DMS 273 treated with DMSO at 0.1 percent for 48 hours (cell line): ENCODE measurements at places on chromosomes 12 and 14.

DNA sequence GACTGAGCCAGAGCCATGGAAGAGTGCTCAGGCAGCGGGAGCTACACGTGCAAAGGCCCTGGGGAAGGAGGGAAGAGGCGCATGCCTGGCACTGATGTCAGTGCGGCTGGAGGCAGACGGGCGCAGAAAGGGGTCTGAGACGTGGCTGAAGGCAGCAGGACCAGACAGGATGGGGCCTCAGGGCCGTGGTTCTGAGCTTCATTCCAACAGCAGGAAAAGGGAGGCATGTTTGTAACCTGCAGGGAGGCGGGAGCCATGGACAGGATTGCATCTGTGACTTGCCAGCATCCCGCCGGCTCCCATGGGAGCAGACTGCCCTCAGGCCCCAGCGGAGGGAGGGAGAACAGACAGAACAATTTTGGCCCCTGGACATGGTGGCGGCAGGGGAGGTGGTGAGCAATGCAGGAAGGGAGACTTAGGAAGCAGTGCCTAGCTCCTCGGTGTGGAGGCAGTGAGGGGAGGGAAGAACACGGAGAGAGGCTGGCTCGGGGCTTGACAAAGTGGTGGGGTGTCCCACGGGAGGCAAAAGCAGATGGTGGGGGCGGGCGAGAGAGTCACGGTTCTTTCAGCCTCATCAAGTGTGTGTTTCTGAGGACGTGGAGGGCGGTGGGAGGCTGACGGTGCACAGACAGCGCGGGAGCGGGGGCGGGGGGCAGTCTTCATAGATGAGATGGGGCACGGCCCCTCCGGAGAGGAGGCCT is 33.3 kb upstream of the INF2 start:
- no peak for DNase-seq

- DNase-seq, result no peak
These were observed 158.7 kb downstream of the SYT1 start for GRCh38 chr12:79023261-79023660.

DNA sequence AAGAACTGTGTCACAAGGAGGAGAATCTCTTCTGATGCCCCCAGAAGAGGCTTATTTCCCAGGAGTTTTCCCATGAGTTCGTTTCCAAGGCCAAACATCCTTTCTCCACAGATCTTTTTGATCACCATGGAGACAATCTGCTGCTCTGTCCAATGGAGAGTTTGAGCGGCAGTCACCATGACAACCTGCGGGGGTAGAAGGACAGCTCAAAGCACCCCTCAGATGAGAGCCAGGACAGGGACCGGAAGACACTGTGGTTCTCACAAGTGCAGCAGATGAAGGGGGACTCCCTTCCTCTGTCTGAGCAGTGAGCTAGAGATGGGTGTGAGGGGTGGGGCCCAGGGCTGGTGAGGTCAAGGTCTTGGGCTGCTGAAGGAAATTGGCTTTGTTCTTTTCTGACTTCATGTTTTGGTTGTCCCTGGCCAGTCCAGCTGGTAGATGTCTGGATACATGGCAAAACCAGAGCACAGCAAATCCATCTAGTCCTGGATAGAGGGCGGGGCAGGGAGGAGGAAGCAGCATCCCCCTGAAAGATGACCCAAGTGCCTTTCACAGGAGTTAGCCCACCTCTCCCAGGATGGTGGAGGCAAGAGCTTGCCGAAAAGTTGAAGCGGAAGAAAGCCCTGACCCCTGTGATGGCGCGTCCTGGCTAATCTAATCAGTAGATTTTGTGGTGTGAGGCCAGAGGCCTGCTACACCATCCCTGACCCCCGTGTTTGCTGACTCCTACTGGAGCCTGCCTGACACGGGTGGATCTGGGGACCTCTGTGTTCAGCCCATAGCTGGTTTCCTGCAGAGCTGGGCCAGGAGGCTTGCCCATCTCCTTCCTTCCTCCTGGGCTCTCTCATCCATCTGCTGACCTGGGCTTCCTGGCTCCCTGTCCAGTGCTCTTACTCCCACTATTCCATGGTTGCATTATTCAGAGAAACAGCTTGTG is 24.4 kb downstream of the DHRS2 start:
- DNase-seq, result no peak

DNA sequence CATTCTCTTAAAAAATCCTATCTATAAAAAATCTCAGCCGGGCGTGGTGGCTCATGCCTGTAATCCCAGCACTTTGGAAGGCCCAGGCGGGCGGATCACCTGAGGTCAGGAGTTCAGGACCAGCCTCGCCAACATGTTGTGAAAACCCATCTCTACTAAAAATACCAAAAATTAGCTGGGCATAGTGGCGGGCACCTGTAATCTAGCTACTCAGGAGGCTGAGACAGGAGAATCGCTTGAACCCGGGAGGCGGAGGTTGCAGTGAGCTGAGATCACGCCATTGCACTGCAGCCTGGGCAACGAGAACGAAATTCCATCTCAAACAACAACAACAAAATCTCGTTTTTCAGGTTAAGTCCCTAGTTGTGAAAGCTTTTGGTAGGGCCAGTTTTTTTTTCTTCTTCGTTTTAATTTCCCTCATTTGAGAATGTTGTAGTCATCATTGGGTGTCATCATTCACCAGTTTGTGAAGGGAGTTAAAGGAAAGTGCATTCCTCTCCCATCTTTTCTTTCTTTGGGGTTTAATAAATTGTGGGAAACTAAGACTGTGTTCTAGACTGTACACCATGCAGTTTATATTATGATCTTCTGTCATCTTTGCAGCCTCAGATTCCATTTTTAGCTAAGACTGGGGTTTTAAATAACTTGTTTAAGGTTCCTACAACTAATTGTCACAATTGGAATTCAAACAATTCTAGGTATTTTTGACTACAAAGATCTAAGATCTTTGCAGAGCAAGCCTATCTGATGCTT is 23.9 kb downstream of the MDM2 start:
- DNase-seq, result no peak

- no peak for DNase-seq
These were observed 8.9 kb downstream of the CORO1C start for GRCh38 chr12:108722463-108722862.

GRCh38 chr14:75884198-75884611 is 97.6 kb downstream of the TGFB3 start:
- DNase-seq, result no peak

DNA sequence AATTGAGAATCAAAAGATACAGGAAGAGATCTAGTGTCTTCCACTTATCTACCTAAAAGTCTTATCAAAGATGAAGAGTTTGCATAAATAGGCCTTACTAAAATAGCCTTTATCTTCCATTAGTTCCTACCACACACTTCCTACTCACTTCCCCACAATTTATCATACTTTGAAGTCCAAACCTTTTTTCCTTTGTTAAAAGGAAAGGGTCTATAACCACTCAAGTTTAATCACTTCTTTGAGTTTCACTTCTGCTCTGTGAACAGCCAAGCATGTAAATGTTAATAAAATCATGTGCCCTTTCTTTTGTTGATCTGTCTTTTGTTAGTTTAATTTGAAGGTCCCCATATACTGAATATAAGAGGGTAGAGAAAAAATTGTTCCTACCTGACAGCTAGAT is 114.5 kb downstream of the PHLDA1 start:
- no peak for DNase-seq

DNA sequence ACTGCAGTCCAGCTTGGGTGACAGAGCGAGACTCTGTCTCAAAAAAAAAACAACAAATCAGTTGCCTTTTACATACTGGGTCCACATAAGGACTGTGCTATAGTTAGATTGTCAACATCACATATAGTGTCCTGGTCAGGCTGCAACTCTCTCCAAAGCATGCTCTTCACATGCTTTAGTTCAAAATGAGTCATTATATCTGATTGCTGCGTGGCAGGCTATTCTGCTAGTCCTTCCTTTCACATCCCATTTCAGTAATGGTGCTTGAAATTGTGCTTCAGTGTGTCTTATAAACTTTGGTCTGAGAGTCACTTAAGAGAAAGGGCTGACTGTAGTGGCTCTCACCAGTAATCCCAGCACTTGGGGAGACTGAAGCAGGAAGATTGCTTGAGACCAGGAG is 6.9 kb downstream of the LETMD1 start:
- DNase-seq, result no peak

GRCh38 chr14:99822800-99823455 is 29.7 kb downstream of the EML1 start:
- DNase-seq, result no peak

- no peak for DNase-seq
These were observed 39.1 kb downstream of the DIO3 start for GRCh38 chr14:101600336-101600890.

DNA sequence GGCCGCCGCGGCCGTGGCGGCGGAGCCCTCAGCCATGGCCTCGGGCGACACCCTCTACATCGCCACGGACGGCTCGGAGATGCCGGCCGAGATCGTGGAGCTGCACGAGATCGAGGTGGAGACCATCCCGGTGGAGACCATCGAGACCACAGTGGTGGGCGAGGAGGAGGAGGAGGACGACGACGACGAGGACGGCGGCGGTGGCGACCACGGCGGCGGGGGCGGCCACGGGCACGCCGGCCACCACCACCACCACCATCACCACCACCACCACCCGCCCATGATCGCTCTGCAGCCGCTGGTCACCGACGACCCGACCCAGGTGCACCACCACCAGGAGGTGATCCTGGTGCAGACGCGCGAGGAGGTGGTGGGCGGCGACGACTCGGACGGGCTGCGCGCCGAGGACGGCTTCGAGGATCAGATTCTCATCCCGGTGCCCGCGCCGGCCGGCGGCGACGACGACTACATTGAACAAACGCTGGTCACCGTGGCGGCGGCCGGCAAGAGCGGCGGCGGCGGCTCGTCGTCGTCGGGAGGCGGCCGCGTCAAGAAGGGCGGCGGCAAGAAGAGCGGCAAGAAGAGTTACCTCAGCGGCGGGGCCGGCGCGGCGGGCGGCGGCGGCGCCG is 381 bp downstream of the YY1 start:
- no peak for DNase-seq

- no peak for DNase-seq
These were observed 104.7 kb downstream of the PLEKHA5 start for GRCh38 chr12:19234171-19234704.

GRCh38 chr12:6834873-6835272 is 5.9 kb upstream of the GNB3 start:
- no peak for DNase-seq

GRCh38 chr12:53950789-53951576 is 3.7 kb upstream of the HOXC12 start:
- no peak for DNase-seq

GRCh38 chr12:38869036-38869435 is 36.4 kb downstream of the CPNE8 start:
- DNase-seq, result no peak

GRCh38 chr14:86442135-86442534 is 912.2 kb downstream of the FLRT2 start:
- no peak for DNase-seq

DNA sequence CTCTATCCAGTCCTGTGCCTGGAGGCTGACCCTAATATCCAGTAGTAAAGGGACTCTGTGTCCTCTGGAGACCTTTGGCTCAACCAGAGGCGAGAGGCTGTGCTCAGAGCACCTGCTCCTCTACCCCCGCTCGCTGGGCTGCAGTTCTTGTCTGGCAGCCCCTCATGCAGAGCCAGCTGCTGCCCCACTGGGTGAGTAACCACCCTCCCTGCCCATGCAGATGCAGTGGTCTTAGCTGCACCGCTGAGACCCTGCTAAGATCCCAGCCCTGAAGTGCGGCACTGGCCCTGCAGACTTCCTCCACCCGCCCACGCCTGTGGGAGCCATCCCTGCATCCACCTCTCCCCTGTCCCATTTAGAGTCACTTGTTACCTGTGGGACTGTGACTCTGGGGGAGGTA is 347.5 kb upstream of the SFSWAP start:
- DNase-seq, result no peak

DNA sequence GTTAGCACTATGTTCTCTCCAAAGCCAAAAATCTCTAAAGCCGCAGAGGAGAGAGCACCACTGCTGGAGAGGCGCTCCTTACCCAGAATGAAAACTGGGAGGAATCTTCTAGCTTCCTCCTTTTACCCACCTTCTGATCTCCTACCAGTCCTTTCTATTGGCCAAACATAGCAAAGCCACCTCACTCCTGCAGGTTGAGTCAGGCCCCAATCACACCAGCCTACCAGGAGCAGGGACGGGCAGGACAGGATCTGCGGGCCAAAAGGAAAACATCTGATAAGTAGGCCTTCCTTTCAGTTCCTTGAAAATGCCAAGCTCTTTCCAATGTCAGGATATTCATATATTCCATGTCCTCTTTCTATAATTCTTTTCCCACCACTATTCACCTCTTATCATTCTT is 197.7 kb upstream of the CNOT2 start:
- DNase-seq, result no peak

DNA sequence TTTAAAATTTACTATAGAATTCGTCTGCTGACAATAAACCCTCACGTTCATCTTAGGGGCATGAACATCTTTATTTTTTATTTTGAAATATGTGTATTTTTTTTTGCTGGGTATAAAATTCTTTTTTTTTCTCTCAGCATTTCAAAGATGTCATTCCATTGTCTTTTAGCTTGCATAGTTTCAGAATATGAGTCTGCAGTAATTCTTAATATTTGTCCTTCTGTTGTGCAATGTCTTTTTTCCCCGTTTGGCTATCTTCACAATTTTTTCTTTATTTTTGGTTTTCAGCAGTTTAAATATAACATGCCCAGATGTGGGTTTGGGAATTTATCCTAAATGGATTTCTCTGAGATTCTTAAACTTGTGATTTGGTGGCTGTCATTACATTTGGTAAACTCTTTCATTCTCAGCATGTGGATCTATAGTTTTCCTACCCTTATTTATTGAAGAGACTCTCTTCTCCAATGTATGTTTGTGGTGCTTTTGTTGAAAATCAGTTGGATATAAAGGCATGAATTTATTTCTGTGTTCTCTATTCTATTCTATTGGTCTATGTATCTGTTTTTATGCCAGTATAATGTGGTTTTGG is 37.8 kb upstream of the PLBD1 start:
- no peak for DNase-seq

DNA sequence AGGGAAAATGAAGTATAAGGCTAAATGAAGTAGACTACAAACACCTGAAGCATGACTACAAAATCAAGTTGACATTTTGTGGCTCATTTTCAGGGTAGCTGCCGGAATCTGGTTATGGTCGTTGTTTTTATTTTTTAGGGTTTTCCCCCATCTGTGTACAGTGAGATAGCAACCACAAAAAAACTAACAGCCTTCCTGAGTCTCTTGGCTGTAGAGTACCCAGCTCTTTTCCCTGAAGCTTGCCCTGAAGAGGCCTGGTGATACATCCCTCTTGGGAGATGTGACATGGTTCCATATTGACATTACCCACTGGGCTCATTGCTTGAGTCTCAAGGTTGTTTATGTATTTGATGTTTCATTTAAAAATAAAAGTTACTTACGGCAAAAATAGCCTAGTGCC is 424.0 kb downstream of the ZFP36L1 start:
- DNase-seq, result no peak

GRCh38 chr14:93548102-93548843 is 117.5 kb downstream of the UNC79 start:
- DNase-seq, result no peak

DNA sequence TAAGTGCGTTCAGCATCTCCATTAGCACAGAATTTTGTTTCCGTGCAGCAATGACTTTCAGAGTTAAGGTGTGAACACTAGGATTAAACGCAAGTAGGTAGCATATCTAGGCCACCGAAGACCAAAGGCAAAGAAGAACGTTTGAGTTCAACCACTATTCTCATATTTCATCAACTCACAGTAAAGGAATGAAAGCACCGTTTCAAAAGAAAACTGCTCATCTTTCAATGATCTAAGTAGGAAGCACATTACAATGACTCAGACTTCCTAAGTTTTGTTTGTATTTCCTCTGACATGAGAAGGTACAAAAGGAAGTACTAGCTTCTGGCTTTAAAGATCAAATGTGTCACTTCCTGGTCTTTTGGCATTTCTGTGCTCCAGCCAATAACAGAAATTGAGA is 57.6 kb downstream of the ACADS start:
- no peak for DNase-seq

- DNase-seq, result no peak
These were observed 285.0 kb upstream of the RGS6 start for GRCh38 chr14:71647086-71647784.
